ENCODE measurements at places on chromosomes 6 and 20.

DNA sequence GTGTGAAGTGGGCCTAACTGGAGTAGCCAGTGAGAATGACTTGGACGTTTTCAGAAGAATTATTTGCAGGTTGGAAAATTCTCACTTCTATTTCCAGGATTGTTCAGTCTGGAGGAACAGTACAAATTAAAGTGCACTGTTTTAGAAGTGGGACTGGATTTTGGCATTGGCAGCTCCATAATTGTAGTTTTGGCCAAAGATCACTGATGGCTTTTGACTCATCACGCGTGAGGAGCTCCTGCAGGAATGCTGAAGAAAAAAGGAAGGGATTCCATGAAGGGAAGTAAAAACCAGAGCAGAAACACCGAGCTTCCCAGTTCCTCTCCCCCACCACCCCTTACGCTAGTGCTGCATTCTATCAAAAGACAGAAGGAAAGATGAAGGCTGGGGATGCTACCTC lies 103.5 kb downstream of the JARID2 start:
- DNase-seq: peak; percentile 79

GRCh38 chr6:13553646-13554045 lies 20.8 kb upstream of the SIRT5 start:
- no peak for DNase-seq

GRCh38 chr6:166223079-166223478 lies 55.4 kb upstream of the TBXT start:
- no peak for DNase-seq

GRCh38 chr6:57423468-57423867 lies 106.0 kb downstream of the PRIM2 start:
- DNase-seq: no peak

- no peak for DNase-seq
Measured at GRCh38 chr20:46626758-46627157, 24.5 kb downstream of the SLC13A3 start.

DNA sequence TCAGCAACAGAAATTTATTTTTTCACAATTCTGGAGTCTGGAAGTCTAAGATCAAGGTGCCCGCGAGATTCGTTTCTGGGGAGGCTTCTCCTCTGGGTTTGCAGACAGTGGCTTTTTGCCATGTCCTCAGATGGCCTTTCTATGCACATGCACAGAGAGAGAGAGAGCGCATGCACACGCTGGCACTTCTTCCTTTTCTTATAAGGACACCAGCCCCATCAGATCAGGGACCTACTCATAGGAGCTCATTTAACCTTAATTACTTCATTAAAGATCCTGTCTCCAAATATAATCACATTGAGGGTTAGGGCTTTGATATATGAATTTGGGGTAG lies 260.7 kb upstream of the PLCB4 start:
- no peak for DNase-seq

DNA sequence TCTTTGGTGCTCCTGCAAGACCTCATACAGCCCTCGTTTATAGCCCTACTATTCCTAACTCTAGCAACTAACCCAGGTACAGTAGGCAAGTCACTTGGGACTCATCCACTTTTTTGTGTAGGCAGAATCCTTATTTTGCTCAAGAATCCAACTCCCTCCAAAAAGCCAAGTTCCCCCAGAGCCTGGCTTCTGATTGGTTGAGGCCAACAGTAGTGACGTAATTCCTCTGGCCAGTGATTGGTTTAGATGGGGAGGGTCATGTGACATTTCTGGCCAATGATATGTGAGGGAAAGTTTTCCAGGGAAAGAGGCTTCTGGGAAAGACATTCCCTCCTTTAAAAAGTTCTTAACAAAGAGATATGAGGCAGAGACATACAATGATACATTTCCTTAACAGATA lies 32.1 kb downstream of the KIAA1755 start:
- no peak for DNase-seq

- peak; percentile 64 for DNase-seq
Measured at GRCh38 chr6:38871741-38872568, 156.8 kb downstream of the DNAH8 start.

DNA sequence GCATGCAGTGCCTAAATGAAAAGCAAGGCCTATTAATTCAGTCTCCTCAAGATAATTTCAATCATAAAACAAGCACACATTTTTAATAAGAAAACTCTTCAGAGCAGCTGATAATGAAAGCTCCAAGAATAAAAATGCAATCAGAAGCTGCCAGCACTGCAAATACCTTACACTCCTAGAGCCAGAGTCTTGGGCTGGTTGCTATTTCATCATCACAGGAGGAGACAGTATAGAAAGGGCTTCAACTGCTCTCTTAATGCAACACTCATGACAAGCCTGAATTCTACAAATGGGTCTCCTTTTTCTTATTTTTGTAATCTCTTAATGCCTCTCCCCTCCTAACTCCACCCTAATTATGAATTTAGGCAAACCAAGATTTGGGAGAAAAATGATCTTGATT lies 11.2 kb upstream of the MC3R start:
- DNase-seq: no peak

GRCh38 chr20:38021087-38021772 lies 12.0 kb downstream of the TTI1 start:
- DNase-seq: peak; percentile 11

- no peak for DNase-seq
Measured at GRCh38 chr6:150987371-150987828, 121.9 kb downstream of the MTHFD1L start.

GRCh38 chr6:116411284-116411623 lies 40.5 kb downstream of the DSE start:
- peak; percentile 75 for DNase-seq

DNA sequence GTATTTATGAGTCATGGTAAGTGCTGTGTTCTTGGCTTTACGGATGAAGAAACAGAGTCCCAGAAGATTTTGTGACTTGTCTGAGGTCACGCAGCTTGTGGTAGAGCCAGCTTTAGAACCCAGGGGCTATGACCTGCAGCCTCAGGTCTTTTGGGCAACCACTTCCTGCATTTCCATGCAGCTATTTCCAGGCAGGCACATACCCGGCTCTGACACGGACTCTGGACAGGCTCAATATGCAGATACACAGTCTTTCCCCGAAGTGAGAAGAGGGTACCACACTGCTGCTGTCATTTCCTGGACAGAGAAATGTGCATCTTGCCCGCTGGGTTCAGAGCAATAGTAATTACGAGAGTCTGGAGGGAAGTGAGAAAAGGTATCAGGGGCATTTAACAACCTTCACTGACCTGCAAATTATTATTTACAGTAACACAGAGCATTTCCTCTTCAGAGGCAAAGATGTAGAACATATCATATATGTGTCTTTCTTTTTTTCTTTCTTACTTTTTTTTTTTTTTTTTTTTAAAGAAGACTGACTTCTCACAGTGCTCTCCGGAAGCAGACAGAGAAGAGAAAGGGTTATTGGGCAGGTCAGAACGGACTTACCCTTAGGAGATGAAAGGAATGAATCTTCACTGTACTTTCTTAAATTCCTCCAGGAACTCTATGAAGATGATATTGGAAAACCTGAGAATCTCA lies 185.1 kb downstream of the CLIC5 start:
- DNase-seq: no peak

GRCh38 chr6:56730663-56731529 lies 88.2 kb upstream of the DST start:
- DNase-seq: peak; percentile 93

DNA sequence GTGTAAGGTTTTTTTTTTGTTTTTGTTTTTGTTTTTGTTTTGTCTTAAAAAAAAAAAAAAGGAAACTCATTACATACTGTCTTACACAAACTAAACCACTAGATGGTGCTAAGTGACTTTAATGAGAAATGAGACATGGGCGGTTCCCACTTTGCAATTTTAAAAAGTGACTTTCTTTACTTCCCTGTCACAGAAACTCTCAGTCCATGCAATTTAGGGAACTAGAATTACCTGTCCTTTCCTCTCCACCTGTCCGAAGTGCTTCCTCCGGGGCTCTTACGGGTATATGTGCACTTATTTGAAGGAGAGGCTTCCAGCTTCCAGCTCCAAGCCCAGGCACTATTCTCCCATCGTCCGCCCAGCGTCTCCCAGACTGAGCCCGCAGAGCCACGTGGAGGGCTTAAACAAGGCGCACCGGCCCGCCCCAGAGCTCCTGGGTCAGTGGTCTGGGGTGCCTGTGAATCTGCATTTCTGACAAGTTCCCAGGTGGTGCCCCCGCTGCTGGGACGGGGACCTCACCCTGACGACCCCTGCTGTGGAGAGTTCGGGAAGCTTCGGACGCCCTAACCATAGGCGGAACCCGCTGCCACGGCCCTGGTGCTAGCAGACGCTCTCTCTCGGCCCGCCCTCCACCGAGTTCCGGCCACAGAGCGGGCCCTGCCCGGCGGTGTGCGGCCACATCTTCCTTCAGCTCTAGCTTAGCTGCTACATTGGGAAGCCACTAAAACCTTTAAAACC lies 26.1 kb downstream of the BFSP1 start:
- peak; percentile 80 for DNase-seq

DNA sequence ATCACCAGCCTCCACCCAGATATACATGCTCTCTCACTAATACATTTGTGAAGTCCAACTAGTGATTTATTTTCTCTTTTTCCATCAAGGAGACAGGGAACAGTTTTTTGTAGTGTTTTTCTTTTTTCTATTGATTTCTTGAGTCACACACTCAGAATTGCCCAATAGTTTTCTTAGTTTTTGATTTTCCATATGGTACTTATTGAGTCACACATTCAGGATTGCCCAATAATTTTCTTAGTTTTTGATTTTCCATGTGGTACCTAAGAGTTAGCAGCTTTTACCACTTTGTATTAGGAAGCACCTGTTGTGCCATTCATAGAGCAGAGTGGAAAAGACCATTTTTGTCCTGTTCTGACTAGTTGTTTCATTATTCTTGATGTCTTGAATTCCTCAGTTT lies 1268.8 kb downstream of the EPHA7 start:
- DNase-seq: no peak

GRCh38 chr20:2701671-2702081 lies 9.1 kb downstream of the EBF4 start:
- DNase-seq: no peak

GRCh38 chr20:5031206-5031557 lies 29.9 kb upstream of the SLC23A2 start:
- no peak for DNase-seq

DNA sequence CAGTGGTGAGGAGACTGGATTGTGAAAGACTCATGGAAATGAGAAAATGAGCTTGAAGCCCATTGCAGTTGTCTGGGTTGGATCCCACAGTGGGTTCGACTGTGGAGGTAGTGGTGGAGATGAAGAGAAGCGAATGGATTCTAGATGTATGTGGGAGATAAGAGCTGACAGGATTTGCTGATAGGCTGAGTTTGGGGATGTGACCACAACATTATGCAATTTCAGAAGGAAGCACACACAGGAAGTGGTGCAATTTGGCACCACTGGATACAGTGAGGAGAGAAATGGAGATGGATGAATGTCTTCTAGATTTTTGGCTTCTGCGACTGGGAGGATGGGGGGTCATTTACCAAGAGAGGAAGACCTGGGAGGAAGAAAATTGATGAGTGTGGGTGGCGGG lies 64.4 kb upstream of the MAFB start:
- no peak for DNase-seq

GRCh38 chr6:12170351-12171092 lies 119.6 kb upstream of the EDN1 start:
- no peak for DNase-seq

GRCh38 chr6:169583886-169584541 lies 117.8 kb downstream of the WDR27 start:
- DNase-seq: no peak

GRCh38 chr20:21324126-21324525 lies 21.0 kb downstream of the XRN2 start:
- no peak for DNase-seq

DNA sequence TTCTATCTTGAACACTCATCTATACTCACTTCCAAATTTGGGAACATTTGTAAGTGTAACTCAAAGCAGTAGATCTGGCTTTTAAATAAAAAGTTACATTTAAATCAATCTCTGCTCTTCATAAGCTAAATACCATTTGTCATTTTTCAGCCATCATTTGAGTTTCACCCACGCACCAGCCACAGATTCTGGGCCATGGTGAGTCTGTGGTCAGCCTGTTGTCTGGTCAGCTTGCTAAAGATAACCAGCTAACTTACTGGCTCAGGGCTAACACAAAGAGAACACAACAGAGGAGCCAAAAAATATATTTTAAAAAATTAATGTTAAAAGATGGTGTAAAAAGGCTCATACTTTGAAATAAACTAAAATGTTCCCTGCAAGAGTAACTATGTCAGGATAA lies 181.3 kb downstream of the KIF6 start:
- DNase-seq: no peak

- DNase-seq: no peak
Measured at GRCh38 chr6:130575971-130576370, 210.2 kb downstream of the TMEM200A start.

GRCh38 chr6:2144210-2144609 lies 101.2 kb downstream of the GMDS start:
- DNase-seq: no peak

DNA sequence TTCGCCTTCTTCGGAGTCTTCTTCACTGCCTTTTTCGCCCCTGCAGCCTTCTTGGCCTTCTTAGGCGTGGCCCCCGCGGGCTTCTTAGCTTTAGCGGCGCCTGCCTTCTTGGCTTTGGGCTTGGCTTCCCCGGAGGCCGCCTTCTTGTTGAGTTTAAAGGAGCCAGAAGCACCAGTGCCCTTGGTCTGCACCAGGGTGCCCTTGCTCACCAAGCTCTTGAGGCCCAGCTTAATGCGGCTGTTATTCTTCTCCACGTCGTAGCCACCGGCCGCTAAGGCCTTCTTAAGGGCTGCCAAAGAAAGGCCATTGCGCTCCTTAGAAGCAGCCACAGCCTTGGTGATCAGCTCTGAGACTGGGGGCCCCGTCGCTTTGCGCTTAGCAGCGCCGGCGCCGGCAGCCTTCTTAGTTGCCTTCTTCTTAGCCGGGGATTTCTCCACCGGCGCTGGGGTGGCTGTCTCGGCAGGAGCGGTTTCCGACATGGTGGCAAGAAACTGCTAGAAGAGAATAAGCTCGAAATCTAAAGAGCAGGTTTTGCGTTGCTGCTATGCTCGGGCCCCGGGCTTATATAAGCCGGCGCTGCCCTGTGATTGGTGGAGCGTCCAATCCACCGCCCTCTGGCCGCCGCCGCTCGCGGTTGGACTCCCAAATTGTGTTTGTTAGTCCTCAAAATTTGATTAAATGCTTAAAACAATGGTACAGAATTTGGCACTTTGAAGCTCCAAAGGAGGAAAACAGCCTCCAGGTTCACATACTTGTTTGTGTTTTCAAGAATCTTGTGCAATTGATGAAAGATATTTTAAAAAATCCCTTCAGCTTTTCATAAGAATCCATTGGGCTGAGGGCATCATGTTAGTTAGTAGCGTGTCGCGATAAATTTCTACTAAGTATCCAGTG lies 44.9 kb downstream of the OR2B2 start:
- peak; percentile 85 for DNase-seq

- no peak for DNase-seq
Measured at GRCh38 chr20:21622097-21622857, 83.2 kb upstream of the PAX1 start.
